ENCODE measurements at places on chromosomes 16 and 17.

- no peak for DNase-seq
These were observed 536 bp downstream of the SLC38A10 start for GRCh38 chr17:81294512-81295030.

- DNase-seq, result no peak
These were observed 215.6 kb upstream of the CDH5 start for GRCh38 chr16:66150698-66151482.

DNA sequence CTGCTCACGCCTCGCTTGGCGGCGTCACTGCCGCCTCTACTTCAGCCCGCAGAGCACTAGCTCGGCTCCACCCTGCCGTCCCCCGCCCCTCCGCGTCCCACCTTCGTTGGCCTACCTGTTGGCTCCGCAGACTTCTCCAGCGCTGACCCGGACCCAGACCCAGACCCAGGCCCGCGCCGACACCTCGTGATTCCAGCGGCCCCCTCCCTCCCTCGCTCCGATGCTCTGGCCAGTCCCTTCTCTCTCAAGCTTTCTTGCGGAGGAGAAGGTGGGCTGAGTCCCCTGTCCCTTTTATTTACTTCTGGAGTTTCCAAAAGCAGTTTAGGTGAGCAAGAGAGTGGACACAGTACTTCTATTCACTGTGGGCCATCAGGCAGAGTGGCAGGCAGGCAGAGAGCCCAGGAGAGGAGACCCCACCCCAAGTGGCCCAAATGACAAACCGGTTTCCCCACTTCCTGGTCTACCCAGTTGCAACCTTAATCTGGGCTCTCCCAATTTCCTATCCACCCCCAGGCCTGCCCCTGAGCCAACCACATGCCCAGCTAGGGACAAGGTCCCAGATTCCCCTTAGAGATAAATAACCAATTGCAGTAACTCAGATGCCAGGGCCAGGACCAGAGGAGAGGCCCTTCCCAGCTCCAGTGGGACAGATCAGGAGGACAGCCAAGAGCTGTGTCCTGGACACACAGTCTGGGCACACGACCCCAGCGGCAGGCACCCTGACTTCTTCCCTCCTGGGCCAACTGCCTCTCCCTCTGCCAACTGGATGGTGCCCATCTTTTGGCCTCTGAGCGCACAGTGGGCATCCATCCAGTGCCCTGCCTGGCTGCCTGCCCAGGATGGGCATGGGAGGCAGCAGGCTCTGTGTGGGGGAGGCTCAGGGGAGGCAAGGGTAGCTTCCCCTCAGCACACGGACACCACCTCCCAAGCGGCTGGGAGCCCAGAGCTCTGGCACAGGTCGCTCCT is 1.2 kb upstream of the SRCIN1 start:
- no peak for DNase-seq

DNA sequence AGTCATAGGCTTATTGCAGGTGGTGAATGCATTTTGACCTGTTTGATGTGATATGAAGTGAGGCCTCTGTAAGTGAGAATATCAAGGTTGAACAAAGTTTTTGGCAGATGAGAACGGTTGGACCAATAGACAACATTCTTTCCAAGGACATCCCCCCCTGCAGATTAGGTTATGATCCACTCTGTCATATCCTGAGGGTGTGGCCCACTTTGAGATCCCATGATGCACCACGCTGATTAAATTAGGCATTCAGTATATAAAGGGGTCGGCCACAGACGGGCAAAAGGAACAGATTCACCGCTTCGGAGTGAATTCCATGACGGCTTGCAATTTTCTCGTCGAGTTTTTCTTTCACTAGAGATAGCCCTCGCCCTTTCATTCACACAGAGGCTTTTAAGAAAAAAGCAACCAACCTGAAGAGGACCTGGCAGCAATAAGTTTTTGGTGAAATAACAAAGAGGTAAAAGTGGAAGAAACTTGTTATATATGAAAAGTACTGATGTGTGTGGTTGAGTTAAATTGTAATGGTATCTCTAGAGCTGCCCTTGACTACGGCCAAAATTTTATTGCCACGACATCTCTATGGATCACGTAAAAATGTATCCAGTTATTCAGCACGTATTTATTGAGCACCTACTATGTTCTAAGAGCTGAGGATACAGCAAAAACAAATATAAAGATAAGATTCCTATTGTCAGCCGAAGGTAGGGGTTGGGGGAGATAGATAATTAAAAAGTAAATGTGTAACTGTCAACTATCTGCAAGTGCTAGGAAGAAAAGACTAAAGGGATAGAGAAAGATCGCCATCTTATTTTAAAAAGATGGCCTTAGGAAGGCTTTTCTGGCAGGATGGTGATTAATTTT is 1.7 kb upstream of the RBBP6 start:
- DNase-seq, result no peak

- DNase-seq, result no peak
These were observed 4.4 kb downstream of the LGALS9 start for GRCh38 chr17:27635275-27635823.

GRCh38 chr16:14566599-14566998 is 63.5 kb downstream of the PARN start:
- DNase-seq, result no peak

DNA sequence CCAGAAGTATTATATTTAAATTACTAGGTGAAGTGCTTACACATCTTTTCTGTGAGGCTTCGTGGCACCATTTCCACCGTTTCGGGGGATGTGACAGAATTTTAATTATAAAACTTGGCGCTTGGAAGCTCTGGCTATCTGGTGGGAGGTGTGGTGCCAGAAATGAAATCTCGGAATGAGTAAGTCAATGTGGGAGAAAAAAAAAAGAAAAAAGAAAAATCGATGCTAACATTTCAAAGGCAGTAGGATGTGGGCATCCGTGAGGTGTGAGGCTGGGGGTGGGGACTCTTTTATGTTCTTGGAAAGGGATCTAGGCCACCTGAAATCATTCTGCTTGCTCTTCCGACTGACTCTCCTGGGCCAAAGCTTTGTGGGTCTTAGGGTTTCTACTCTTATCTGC is 21.9 kb downstream of the CPPED1 start:
- DNase-seq, result no peak

- DNase-seq, result peak; percentile 38
These were observed at the start of gene BCO1 for GRCh38 chr16:81238296-81239011. TSS of gene BCO1 (plus strand) at chr16:81238689. CDS start at chr16:81238909, 220 bp downstream.

DNA sequence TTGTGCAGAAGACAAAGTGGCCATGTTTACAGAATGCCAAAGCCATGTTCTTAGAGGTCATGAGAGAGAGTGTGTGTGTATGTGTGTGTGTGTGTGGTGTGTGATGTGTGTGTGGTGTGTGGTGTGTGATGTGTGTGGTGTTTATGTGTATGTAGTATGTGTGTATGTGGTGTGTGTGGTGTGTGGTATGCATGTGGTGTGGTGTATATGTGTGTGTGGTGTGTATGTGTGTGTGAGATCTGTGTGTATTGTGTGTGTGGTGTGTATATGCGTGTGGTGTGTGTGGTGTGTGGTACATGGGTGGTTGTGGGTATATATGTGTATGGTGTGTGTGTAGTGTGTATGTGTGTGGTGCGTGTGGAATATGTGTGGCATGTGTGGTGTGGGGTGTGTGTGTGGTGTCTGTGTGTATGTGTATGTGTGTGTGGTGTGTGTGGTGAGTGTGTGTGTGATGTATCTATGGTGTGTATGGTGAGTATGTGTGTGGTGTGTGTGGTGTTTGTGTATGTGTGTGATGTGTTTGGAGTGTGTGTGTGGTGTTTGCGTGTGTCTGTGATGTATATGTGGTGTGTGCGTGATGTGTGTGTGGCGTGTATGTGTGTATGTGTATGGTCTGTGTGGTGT is 8.2 kb upstream of the KRT17 start:
- DNase-seq, result no peak

GRCh38 chr16:28845761-28846079 is 428 bp downstream of the TUFM start:
- DNase-seq, result no peak

GRCh38 chr17:35099908-35100307 is 19.8 kb downstream of the RAD51D start:
- DNase-seq, result no peak

GRCh38 chr16:88948781-88949490 is 28.1 kb downstream of the CBFA2T3 start:
- DNase-seq, result no peak

DNA sequence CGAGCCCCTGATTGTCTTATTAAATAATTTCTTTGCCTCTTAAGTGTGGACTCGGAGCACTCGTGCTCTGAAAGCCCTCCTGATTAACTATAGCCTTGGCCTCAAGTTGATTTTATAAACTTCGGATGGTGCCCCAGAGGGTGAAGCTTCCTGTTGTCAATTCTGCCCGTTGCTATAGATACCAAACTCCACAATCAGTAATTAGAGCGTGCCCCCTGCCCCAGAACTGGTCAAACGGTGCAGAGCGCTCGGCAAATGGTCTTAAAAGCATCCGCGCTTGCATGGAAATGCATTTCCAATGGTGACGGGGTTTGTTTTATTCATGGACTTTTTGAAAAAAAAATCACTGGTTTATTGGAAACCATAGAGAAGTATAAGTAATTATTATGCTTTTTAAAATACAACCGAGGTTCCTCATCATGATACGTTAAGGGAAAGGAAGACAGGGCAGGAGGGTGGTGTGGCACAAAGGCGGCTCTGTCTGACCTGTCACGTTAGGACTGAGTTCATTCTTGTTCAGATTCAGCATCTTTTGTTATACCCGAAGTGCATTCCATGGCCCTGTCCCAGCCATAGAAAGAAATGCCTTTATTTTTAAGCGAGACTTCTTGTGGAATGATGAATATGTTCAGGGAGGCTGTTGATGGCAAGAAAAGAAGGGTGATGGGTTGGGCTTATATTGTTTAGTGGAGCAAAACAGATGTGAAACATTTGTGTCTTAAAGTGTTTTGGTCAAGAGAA is 476.4 kb downstream of the MAF start:
- no peak for DNase-seq

- DNase-seq, result no peak
These were observed 4.5 kb upstream of the ZC3H7A start for GRCh38 chr16:11801481-11802021.

GRCh38 chr17:10357768-10358167 is 15.0 kb downstream of the MYH13 start:
- no peak for DNase-seq

DNA sequence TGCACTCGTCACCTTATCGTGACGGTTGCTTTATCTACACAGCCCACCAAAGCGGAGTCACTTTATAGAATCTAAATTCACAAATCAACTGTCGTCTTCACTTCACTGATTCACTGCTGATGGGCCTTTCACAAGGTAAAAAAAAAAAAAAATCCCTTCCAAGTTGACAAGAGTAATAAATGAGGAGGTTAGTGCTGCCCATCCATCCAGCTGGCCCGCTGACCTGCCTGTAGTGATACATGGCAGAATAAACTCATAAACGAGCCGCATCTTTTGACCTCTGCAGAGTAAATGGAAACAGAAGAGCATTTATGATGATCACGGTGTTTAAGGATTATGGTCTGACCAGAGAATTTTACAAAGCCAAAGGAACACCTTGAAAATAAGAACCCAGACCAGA is 227.3 kb upstream of the IRX5 start:
- no peak for DNase-seq

DNA sequence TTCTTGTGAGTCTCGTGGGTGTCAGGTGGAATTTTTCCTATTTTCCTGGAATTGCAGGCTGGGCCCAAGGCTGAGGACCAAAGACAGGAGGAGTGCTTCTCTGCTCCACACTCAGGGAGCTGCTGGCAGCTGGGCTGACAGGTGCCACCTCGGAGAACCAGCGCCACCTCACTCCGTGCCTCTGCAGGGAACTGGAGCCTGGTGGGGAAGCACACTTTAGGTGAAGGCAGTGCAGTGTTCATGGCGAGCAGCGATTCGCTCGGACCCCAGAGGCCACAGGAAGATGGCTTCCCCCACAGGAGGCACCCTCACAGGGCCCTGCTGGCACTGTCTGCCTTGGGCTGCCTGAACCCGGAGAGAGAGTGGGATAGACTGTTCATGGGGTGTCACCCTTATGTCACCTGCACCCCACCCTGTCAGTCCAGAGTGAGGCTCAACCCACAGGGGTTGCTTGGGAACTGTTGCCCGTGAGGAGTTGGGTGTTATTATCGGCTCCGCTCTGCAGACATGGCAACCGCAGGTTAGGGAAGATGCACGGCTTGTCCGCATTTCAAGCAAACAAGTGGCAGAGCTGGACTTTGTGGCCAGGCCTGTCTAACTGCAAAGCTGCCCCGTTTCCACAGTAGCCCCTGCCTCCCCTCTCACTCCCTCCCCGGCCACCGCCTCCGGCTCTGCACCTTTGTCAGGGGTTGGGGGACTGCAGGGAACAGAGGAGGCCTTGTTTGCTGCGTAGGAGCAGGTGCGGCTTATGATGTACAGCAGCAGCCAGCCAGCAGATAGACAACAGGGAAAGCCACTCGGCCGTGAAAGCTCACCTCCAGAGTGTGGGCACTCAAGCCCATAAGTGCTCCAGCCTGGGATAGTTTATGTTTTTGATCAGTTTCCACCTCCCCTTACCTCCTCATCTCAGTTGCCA is 15.5 kb downstream of the TBC1D24 start:
- no peak for DNase-seq

- no peak for DNase-seq
These were observed 27.4 kb upstream of the MSI2 start for GRCh38 chr17:57228911-57229310.

- no peak for DNase-seq
These were observed 250.6 kb upstream of the ZFHX3 start for GRCh38 chr16:73298562-73298961.

DNA sequence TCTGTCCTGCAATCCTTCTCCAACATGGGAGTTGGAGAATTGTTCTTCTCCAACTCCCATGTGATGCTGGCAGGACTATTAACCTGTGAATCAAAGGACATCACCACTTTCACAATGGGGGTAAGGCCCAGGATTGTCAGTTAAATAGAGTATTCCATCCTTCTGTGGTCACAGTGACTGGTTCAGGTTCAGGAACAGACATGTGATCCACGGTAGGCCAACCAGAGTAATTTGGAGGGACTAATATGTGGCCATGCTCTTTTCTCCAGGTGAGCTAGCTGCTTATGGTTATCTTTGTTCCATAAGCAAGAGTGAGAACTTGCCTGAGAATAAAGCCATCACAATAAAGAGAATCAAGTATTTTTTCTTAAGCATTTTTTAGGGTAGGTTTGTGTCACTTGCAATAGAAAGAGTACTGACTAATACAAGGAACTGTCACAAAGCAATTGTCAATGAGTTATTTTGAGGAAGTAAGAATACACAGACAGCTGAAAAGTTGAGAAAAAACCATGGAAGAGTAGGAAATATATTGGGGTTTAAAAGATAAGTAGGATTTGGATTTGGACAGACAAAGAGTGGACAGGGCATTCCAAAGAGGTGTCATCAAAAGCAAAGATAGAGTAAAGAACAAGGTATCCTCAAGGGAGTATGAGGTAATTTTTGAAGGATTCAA is 63.4 kb downstream of the BRIP1 start:
- no peak for DNase-seq

DNA sequence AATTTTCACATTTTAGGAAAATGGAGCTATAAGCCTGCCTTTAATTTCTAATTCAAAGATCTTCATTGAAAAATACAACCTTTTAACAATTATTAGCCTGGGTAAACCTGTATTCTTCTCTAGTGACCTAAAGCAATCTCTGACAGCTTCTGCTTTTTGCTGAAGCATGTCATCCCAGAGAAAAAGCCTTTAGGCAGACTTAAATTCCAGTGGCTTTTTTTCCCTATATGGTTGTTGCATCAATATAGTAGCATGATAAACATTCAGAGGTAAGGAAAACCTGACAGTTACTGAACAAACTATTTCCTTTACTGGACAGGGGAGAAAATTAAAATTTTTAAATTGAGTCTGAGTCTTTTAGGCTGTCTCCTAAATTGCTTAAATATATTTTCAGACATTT is 7.8 kb upstream of the EVI2A start:
- DNase-seq, result no peak
